Right ventricle myocardium inferior (tissue), 1 donor: ENCODE measurements at places on chromosomes 13 and 19.

DNA sequence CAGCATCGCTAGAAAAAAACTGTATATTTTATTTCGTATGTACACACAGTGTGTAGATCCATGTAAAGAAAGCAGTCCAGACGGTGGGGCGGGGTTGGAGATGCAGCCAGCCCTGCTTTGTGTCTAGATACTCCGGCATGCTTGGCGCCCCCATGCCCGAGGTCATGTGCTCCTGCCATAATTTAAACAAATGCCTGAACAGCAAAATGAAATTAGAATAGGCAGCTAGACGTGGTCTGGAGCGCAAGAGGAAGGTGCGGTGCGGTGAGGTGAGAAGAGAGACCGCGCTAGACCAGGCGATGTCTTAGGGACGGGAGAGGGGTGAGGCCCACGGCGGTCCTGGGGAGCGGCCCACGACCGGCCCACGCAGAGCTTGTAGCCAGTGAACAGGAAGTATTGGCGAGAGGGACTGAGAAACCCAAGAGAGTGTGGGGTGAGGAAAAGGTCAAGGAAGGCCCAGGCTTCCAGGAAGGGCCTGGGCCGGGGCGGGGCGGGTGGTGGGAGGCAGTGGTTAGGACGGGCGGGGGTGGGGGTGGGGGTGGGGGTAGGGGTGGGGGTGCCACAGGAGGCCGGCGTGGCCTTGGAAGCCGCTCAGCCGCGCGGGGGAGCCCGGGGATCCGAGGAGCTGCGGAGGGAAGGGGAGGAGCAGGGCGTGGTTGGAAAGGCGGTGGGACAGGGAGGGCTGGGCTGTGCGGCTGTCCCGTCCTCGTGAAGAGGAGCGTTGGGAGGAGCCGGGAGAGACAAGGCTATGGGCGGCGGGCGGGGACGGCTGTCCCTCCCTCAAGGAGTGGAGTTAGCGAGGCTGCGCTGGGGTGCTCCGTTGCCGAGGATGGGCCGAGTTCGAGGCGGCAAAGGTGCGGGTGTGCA is 254.7 kb upstream of the SGCG start:
- peak; percentile 85 for DNase-seq

DNA sequence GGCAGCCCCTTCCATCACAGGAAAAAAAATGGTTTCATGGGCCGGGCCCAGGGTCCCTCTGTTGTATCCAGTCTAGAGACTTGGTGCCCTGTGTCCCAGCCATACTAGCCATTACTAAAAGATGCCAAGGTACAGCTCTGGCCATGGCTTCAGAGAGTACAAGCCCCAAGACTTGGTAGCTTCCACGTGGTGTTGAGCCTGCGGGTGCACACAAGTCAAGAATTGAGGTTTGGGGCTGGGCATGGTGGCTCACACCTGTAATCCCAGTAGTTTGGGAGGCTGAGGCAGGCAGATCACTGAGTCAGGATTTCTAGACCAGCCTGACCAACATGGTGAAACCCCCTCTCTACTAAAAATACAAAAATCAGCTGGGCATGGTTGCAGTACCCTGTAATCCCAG is 214.3 kb downstream of the LIG4 start:
- no peak for DNase-seq

- peak; percentile 92 for DNase-seq
These were observed 9.8 kb upstream of the DPF1 start for GRCh38 chr19:38233740-38234251.

- DNase-seq = no peak
These were observed 78.6 kb downstream of the ABCC4 start for GRCh38 chr13:95222733-95223018.

DNA sequence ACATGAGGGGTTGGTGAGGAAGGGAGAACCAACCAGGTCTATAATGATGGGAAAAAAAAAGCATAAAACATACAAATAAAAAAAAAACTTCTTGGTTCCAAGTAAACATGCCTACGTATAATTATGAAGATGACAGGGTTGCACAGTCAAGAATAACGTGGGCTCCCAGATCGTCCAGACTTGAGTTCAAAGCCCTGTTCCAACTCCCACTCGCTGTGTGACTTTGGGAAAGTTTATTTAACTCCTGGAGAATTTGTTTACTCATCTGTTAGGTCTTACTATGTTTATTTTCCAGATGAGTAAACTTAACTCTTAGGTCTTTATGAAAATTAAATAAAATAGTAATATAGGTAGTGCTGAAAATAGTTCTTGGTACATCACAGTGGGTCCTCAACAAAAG is 13.8 kb downstream of the STARD13 start:
- no peak for DNase-seq

GRCh38 chr13:90709319-90709718 is 638.2 kb upstream of the MIR17HG start:
- no peak for DNase-seq

GRCh38 chr19:3737487-3738205 is 23.8 kb downstream of the APBA3 start:
- DNase-seq = no peak

- no peak for DNase-seq
These were observed 2.2 kb downstream of the FLT3LG start for GRCh38 chr19:49475995-49476880.

GRCh38 chr19:21233691-21234090 is 91.9 kb downstream of the ZNF431 start:
- DNase-seq = no peak

- DNase-seq = peak; percentile 11
These were observed 13.3 kb upstream of the RETN start for GRCh38 chr19:7655581-7655980.

GRCh38 chr13:75222031-75222430 is 259.9 kb downstream of the TBC1D4 start:
- no peak for DNase-seq

DNA sequence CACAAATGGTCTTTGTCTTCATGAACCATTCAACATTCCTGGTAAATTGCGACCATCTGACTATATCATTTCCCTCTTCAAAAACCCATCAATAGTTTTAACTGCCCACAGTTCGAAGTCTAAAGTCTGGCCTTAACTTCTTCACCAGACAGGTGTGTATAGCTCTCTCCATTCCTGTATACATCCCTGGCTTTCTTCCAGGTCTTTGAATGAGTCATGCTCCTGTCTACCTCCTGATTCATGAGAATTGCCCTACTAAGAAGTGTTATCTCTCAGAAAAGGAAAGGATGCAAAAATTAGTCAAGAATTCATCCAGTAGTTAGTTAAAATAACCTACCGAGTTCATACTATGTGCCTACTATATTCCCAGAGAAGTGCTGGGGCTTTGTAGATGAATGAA is 225.0 kb downstream of the TBC1D4 start:
- DNase-seq = no peak

DNA sequence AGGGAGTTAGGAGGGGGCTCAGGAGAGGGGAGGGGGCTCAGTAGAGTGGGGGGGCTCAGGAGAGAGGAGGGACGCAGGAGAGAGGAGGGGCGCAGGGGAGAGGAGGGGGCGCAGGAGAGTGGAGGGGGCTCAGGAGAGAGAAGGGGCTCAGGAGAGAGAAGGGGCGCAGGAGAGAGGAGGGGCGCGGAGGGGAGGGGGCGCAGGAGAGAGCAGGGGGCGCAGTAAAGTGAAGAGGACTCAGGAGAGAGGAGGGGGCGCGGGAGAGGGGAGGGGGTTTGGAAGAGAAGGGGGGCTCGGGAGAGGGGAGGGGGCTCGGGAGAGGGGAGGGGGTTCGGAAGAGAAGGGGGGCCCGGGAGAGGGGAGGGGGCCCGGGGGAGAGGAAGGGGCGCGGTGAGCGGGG is 700 bp downstream of the MADCAM1 start:
- DNase-seq = no peak

GRCh38 chr13:55440465-55441085 is 1700.1 kb upstream of the PRR20A start:
- DNase-seq = no peak

DNA sequence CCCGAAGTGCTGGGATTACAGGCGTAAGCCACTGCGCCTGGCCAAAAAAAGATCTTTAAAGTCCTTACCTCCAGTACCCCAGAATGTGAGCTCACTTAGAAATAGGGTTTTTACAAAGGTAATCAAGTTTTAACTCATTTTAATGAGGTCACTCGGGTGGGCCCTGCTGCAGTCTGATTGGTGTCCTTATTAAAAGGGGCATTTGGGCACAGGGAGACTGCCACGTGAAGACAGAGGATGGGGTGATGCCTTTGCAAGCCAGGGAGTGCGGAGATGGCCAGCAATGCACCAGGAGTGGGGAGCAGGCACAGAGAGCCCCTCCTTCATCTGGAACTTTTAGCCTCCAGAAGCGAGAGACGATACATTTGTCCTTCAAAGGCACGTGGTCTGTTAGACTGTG is 11.7 kb downstream of the NKPD1 start:
- no peak for DNase-seq

DNA sequence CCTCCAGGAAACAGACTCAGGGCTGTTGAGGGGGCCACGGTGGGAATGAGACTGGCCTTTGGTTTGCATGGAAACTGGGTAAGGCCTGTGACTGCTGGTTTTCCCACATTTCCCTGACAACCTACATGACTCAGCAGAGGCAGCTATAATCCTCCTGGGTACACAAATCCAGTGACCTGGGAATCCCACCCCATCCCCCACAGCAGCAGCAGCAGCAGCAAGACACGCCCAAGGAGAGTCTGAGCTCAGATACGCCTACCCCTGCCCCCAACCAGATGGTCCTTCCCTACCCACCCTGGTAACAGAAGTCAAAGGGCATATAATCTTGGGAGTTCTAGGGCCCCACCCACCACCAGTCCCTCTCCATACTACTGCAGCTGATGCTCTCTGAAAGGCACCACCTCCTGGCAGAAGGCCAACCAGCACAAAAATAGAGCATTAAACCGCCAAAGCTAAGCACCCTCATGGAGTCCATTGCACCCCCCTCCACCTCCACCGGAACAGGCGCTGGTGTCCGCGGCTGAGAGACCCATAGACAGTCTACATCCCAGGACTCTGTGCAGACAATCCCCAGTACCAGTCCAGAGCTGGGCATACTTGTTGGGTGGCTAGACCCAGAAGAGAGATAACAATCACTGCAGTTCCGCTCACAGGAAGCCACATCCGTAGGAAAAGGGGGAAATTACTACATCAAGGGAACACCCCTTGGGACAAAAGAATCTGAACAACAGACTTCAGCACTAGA is 237.2 kb upstream of the SPRY2 start:
- DNase-seq = peak; percentile 56

DNA sequence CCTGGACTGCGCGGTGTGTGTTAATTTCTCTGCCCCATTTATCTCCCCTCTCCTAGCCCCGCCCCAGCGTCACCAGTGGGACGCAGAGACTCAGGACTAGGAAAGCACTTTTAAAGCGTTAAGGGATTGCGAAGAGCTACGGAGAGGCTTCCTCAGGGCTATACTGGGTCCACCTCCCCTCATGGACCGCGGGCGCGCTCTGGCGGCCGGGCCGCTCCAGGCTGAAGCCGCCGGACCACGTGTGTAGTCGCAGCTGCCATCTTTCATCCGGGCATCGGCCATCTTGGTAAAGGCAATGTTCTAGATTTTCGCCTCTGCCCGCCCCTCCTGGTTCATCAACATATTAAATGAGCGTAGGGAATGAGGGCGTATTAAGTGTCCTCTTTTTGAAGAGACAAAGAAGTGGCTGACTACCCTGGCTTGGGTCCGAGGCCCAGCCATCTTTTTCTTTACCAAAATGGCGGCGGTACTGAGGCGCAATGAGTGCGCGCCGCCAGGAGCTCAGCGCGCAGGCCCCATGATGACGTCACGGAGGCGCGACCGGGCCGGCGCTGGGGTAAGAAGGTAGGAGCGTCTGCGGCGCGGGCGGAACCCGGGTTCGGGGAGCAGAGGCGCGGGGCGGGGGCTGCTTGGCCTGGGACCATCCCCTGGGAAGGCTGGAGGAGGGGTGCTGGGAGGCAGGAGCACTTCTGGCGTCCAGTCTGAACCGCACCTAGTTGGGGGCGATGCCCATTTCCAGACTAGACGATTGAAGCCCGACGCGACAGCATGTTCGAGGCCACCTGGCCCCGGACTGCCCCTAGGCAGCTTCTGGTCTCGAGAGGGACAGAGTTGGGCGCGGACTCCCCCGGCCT is at the start of gene CCDC124:
CCDC124 (plus strand) TSS at position 531 of the 854 bp plus-strand sequence. CDS start 3,406 bp downstream, outside the sequence.
- peak; percentile 95 for DNase-seq
